ENCODE measurements at places on chromosomes 7 and 10. TPM values are rescaled to one million over a fixed set of nuclear protein-coding genes. Genes with fewer than 3 reads are reported as not detected.

- peaks cover 55% of the 10 kb centered on the region for H3K4me1 ChIP-seq
- no peaks in the 10 kb centered on the region for H3K27me3 ChIP-seq
- DNase-seq, result peak; percentile 8
- H3K4me3 ChIP-seq, result no peak overlapping the region
These were observed 177.6 kb downstream of the PRKAG2 start for GRCh38 chr7:151699147-151699927.

DNA sequence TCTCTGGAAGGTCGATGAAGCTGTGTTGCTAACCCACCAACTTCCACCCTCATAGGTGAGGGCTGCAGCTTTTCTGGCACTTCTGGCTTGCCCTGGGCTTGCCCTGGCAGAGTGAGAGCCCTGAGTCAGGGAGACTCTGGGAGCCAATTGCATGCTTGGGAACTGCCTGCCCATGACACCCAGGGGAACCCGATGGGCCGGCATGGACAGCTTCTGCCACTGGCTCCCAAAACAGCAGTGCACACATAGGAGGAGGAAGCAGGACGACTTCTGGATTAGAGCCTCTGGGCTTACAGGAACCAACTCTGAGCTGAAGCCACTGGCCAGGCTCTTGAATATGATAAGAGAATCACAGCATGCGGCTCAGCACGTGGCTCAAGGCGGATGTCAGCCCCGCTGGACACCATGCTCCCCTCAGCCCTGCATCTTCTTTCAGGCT, 135.2 kb upstream of the UNC5B start:
- H3K27me3 ChIP-seq, result peaks cover 12% of the 10 kb centered on the region
- no peak for DNase-seq
- H3K4me3 ChIP-seq, result no peak overlapping the region
- H3K27ac ChIP-seq, result no peak overlapping the region

- no peaks in the 10 kb centered on the region for H3K27me3 ChIP-seq
- DNase-seq, result peak; percentile 61
- peak overlapping the region; percentile 83 for H3K27ac ChIP-seq
- H3K36me3 ChIP-seq, result no peaks in the 10 kb centered on the region
- H3K4me1 ChIP-seq, result peaks cover 18% of the 10 kb centered on the region
These were observed 22.1 kb downstream of the ANTXRL start for GRCh38 chr10:46308666-46309450.

DNA sequence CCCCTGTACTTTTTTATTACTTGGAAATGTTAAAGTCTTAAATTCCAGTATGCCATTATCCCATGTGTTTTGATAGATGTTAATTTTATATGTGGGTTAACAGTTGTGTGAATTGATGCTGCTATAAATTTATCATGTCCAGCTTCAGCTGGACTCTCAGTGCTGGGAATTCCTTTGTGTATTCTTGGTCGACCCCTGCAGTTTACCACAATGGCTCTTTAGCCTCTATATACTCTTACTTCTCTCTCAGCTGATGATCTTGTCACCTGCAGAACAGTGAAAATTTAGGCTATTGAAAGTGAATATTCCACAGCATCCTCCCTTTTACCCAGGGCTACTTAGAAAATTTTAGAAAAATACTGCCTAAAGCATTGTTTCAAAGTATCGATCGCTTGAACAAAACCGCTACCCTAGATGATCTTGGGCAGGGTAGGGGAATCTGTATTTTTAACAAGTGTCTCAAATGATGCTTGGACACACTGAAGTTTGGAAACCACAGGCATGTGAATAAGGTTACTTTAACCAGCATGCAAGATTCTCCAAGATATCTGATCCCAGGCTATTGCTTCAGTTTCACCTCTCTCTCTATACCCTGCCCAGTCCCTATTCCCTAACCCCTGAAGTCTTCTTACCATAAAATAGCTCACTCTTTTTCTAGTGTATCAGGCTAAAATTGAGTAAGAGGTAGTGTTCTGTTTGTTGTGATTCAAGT, 25.4 kb downstream of the LCOR start:
- no peak for DNase-seq
- H3K4me3 ChIP-seq, result no peak overlapping the region
- H3K36me3 ChIP-seq, result peaks cover 16% of the 10 kb centered on the region
- H3K4me1 ChIP-seq, result peaks cover 44% of the 10 kb centered on the region

DNA sequence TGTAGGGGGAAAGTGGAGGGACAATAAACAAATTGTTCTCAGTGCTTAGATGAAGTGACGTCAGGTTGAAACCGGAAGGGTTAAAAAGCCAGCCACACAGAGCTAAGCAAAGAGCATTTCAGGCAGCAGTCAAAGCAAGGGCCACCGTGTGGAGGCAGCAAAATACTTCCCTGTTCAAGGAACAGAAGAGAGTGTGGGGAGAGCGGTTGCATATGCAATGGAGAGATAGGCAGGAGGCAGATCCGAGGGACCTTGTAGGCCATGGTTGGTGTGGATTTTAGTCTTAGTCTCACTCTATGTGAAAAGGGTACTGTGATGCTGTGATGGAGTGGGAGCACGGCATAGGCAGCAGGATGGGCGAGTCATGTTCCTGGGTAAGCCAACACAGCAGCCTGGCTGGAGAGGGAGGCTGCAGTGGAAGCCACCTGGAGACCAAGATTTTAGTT, 3.8 kb upstream of the STN1 start:
- H3K4me1 ChIP-seq, result peaks cover 26% of the 10 kb centered on the region
- no peak overlapping the region for H3K4me3 ChIP-seq
- no peaks in the 10 kb centered on the region for H3K27me3 ChIP-seq
- no peaks in the 10 kb centered on the region for H3K36me3 ChIP-seq

HOXA4 gene
- total RNA-seq, result not detected

Measured in left ventricle myocardium inferior (tissue), 1 donor.